T-helper 22 cell (primary cell): ENCODE measurements at places on chromosomes 5 and 9.

DNA sequence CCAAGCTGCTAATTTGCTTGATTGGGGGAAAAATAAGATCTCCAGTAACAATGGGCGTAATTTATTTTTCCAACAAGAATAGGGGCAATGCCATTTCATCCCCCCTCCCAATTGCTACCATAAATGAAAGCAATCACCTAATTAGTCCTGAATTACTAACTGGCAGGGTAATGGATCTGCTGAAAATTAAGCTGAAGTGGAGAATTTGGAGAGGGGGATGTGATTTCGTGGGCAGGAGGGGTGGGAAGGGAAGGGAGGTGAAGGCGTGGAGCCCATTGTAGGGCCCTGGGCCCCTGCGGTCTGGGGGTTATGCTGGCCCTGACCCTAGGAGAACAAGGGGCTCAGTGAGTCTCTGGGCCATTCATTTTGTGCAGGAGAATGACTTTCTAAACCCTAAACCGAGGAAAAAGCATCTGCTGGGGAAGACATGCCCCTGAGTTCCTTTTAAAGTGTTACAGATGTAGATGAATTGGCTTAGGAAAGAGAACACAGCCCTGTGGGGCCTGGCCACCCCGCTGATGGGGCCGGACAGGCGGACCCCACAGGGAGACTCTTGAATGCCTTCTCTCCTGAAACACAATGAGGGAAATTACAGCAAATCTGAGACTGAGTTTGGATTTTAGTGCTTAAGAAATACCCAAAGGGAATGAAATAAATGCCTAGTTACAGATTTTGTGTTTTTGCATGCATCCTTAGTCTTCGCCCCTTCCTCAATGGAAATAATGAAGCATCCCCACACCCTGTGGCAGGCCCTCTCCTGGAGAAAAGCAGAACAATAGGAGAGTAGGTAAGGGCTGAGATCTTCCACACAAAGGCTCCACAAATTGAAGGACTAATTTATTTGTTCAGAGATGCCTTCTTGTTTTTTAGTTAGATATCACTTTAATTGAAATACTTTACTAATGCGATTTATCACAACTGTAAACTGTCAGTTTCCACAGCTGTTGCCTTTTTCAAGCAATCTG lies 143.2 kb downstream of the PSAT1 start:
- DNase-seq, result no peak

DNA sequence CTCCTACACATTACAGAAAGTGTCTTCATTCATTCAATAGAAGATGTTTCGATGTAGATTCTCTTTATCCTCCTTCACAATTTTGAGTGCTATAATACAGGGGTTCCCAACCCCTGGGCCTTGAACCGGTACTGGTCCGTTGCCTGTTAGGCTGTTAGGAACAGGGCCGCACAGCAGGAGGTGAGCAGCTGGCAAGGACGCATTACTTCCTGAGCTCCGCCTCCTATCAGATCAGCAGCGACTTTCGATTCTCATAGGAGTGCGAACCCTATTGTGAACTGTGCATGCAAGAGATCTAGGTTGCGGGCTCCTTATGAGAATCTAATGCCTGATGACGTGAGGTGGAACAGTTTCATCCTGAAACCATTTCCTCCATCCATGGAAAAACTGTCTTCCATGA lies 153.0 kb upstream of the SMC2 start:
- DNase-seq, result no peak

DNA sequence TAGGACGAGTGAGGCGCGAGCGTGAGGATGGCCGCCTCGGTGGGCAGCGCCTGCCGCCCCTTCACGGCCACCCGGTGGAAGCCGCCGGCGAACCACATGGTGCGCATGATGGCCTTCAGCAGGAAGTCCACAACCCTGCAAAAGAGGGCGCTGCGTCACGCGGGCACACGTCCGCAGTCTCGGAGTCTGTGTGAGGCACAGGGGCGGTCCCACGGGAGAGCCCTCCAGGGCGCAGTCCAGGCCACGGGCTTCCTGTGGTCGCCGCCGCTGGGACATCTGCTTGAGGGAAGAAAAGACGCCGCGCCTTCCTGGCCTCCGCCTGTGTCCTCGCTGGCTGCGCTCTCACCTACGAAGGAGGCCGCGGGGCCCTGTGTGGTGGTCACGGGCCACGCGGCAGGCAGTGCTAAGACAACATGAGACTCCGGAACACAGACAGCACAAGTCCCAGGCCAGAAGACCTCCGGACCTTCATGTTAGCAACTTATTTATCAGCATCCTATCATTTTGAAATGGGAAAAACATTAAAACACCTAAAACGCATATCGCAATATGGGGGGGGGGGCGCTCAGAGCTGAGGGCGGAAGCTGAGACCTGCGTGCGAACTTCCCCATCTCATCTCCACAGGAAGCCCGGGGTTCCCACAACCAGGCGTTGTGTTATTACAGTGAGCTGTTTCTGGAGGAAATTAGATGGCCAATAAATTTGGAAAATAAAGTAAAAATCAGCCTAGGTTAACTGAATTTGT lies 28.8 kb downstream of the LPCAT1 start:
- DNase-seq, result no peak

DNA sequence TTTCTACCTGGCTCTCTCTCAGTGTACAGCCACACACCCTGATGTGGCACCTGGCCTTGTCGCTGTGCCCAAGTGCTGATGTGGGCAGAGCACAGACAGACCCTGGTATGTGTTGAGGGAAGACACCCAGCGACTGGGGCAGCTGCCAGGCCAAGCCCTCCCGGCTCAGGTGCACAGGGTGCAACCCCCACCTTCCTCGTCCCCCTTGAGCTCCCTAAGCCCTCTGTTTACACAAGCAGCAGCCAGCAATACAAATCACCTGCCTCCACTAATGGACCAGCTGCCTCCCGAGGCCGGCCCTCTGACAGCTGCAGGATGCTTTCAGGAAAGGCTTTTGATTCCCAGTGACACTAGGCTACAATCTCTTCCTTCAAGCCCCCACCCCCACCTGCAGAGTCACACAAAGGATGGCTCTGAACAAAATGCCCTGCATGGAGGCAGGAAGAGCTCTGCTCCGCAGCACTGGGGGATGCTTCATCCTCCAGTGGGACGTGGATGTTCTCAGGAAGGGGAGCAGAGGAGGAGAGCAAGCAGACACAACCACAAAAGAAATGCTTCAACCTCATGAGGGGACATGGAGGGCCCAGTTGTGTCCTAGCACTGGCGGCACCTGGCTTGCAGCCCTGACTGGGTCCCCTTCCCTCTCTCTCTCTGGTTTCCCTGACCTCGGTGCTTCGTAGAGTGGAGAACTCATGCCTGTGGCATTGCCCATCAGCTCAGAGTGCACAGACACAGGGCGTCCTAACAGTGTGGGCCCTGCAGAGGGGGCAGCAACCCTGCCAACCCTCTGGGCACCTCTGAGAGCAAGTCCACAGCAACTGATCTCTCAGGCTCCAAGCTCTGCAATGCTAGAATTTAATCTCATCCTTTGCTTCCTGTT lies 140.8 kb downstream of the BARX1 start:
- no peak for DNase-seq

GRCh38 chr9:86903734-86904085 lies 43.6 kb downstream of the GAS1 start:
- DNase-seq, result no peak

GRCh38 chr5:81014348-81014747 lies 54.2 kb downstream of the RASGRF2 start:
- no peak for DNase-seq

DNA sequence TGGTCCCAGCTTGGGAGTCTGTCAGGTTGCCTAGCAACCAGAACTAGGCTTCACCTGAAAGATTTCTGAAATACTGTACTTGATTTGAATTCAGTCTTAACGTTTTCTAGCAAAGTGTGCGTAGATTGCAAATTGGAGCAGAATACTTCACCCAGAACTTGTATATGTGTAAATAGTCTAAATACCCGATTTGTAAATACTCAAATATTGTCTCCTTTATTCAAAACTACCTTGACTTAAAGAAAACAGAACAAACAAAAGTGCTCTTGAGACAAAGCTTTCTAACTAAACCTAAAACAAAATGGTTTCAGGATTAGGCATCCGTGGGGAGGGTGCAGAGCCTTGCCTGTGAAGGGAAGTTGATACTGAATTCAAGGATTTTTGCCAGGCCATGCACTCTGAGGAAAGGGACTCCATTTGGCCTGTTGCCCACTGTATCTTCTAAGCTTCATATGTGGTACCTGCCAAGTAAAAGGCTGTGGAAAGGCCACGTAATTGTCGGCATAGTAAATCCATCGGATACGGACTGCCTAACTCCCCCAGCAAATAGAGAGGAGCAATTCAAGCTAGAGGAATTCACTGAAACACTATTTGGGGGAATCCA lies 744 bp upstream of the HMGCS1 start:
- DNase-seq, result no peak

- DNase-seq, result no peak
These were observed 154.0 kb downstream of the FRMD3 start for GRCh38 chr9:83384214-83384613.
